ENCODE measurements at places on chromosomes 13 and 19.
A peak's percentile ranks its signal among the peaks of the same experiment; 100 is the strongest.

- no peak for DNase-seq
Observed at GRCh38 chr19:19279062-19279612, 6.0 kb upstream of the TM6SF2 start.

DNA sequence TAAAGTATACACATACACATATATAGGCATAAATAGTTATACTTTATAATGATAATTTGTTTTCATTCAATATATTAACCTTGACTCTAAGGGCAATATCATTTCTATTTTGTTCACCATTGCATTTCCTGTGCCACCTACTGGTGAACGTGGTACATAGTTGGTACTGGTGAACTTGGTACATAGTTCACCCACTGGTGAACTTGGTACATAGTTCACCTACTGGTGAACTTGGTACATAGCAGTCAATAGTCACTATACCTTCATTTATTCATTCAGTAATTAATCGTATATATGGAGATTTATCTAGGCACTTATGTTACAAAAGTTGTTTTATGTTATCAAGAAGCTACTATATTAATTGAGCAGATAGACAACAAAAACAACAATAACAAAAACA lies 172.6 kb upstream of the ATXN8OS start:
- no peak for DNase-seq

DNA sequence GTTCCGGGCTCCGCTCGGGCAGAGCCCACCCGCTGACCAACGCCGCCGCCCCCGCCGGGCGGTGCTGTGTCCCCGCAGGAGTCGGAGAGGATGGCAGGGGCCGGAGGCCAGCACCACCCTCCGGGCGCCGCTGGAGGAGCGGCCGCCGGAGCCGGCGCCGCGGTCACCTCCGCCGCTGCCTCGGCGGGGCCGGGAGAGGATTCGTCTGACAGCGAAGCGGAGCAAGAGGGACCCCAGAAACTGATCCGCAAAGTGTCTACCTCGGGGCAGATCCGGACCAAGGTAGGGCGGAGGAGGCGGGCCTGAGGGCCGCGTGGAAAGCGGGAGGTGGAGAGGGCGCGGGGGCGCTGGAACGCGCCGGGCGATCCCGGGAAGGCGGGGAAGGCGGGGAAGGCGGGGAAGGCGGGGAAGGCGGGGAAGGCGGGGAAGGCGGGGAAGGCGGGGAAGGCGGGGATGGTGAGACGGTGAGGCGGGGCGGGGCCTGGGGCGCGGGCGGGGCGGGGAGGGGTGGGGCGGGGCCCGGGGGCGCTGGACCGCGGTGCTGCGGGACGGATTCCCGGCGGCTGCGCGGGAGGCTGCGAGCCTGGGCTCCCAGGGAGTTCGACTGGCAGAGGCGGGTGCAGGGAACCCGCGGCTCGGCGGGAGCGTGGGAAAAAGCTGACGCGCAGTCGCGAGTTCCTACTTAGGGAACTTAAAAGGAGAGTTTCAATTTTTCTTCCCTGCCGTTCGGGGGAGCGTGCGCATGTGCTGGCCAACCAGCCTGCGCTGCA lies 421 bp downstream of the DGKH start:
- no peak for DNase-seq

DNA sequence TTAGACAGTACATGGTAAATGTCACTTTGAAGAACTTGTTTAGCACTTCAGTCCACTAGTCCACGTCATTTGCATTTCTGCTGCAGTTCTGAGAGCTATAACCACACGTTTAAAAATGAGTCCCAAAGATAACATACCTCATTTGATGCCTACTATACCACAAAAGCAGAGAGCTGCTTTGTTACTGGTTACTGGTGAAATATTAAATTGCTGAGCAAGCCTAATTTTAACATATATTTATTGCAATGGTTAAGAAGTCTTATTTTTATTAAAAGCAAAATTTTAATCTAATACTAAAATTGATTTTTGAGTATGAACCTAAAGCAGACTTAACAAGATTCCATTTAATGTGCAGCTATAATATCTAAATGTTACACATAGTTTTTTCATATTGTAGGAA lies 1949.7 kb upstream of the PRR20A start:
- DNase-seq = no peak

GRCh38 chr13:98004107-98004506 lies 50.6 kb downstream of the IPO5 start:
- no peak for DNase-seq

DNA sequence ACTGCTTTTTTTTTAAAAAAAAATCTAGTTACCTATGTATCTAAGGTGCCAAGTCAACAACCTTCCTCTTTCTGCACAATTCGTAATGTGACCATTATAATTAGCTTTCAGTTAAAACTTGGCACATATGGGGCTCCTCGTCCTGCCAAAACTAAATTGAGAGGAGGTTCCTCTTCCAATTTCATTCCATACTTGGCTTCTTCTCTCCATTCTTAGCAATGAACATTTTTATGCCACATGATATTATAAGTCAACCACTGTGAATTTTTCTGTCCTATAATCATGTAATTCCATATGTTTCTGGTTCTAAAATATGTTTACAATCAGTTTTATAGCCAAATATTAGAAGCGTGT lies 177.0 kb downstream of the DCLK1 start:
- DNase-seq = no peak

- DNase-seq = no peak
Observed at GRCh38 chr13:112067871-112068539, 1.1 kb downstream of the SOX1 start.

- DNase-seq = no peak
Observed at GRCh38 chr19:548886-549830, 5.3 kb downstream of the GZMM start.

DNA sequence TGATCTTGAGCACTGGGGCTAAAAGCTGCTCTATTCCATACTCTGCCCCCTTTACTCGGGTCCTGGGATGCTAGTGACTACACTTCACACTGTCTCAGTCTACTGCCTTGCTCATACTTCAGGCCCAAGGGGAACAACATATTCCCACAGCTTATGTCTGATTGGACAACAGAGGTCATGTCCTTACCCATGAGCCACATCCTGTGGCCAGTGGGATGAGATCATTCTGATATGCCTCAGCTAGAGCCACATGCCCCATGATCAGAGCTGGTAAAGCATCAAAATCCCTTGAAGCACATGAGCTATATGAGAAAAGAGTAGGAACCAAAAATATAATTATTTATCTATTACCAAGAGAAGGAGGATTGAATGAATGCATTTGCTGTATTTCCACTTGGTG lies 290.1 kb upstream of the TSHZ3 start:
- DNase-seq = no peak

- no peak for DNase-seq
Observed at GRCh38 chr13:74194846-74195245, 60.6 kb upstream of the KLF12 start.

DNA sequence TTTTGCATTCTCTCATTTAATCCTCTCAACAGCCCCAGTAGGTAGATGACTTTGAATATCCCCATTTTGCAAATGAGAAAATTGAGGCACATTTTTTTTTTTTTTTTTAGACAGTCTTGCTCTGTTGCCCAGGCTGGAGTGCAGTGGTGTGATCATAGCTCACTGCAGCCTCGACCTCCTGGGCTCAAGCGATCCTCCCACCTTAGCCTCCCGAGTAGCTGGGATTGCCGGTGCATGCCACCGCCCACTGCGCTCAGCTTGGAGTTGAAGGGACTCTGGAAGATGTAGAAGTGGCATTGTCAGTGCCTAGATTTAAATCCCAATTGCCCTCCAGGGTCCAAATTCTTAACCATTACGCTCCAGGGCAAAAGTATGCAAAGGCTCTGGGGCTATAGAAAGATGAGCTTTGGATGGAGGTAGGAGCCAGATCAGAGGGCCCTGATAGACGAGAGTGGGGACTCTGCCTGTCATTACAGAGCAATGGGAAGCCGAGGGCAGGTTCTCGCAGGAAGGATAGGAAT lies 813 bp upstream of the MCOLN1 start:
- no peak for DNase-seq

DNA sequence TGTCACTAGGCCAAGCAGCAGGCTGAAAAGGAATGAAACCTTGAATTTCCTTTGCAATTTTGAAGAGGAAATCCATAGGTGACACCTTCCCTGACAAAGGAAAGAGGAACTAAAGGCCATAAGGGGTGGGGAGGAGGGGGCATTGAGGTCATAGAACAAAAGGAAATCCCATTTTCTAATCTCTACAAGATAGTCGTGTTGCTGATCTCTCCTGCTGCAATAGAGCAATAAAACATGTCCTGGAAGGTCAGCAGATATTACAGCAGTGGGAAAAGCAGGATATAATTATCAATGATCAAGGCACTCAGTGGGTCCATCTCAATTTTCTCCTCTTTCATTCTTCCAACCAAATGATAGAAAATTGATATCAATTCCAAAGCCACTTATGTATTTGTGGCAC lies 20.3 kb upstream of the RAP2A start:
- DNase-seq = no peak

GRCh38 chr13:51639171-51639570 lies 54.9 kb downstream of the WDFY2 start:
- DNase-seq = no peak

GRCh38 chr13:93244141-93244917 lies 17.7 kb downstream of the GPC6 start:
- no peak for DNase-seq

DNA sequence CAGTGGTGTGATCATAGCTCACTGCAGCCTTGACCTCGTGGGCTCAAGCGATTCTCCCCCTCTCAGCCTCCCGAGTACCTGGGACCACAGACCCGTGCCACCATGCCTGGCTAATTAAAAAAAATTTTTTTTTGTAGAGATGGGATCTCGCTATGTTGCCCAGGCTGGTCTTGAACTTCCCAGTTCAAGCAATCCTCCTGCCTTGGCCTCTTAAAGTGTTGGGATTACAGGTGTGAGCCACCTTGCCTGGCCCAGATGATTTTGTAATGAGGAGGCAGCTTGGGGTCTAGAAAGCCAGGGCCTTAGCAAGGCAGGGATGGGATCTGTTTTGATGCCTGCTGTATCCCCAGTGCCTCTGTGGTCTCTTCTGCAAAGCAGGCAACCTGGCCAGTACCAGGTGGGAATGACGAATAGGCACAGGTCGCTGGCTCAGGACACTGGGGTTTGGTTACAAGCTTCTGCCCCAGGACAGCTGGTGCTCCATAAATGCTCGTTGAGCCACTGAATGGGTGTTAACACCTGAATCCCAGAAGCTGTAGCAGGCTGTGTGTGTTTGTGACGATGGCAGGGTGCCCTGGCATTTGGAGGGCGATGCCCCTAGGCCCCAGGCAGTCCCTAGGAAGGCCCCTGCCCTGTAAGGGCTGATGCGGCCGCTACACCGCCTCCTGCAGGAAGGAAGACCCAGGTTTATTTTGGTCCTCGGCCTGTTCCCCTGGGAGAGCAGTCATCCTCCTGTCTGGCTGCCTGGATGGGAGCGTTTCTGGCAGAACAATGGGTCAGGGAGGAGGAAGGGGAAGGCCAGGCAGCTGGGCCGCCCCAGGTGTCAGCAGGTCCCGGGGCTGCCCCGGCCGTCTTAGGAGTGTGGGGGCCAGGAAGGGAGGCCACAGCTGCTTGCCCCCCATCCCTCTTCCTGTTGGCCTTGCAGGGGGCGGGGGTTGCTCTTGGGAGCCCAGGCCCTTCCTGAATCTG lies 8.6 kb downstream of the TNFAIP8L1 start:
- no peak for DNase-seq

DNA sequence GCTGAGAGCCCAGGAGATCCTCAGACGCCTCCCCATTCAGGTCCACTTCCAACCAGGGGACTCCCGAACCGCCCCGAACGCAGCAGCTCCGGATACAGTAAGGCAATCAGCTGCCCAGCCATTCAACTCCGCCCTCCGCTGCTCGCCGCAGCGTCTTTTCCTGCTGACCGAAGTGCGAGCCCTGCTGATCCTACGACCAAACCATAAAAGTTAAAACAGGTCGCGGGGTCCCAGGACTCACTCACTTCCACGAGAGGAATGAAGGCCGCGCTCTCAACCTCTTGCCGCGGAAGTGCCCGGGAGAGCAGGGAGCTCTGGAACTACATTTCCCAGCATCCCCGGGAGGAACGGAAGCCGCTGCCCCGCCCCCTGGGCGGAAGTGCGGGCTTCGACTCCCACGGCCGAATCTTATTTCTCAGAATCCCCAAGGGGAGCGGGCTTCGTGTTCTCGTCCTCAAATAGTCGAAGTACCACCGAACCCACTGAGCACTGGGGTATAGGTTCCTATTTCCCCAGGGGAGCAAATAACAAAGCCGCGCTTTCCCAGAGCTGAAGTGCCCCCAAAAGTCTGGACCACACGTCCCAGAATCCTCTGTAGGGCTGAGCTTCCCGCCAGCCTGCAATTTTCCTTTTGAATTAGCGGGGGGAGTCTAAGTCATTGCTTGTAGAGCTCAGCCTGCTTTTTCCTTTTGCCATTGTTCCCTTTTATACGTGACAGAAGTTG lies at the start of gene ZNF45:
ZNF45 (minus strand) TSS at position 298 of the 724 bp plus-strand sequence. CDS start 13,097 bp downstream, outside the sequence.
- DNase-seq = peak; percentile 85

DNA sequence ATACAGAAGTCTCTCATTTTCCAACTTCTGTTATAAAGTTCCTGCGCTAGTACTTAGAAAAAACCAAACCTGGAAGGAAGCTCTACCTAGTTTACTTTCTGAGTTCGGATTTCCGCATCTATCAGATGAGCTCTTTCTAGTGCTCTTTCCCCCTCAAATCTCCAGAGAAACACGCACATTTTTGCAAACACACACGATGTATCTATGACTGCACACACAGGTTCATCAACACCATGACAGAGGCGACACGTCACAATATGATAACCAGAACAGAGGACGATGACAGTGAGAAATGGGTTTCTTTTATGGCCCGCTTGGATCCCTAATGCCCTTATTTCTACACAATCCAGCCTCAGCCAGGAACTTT lies 629 bp upstream of the LRRC63 start:
- DNase-seq = peak; percentile 34

- DNase-seq = no peak
Observed at GRCh38 chr19:1365319-1366269, 18.1 kb upstream of the NDUFS7 start.

GRCh38 chr13:45276913-45277312 lies 64.1 kb downstream of the TPT1 start:
- DNase-seq = no peak

- no peak for DNase-seq
Observed at GRCh38 chr19:1674293-1674679, 21.9 kb upstream of the TCF3 start.

- DNase-seq = no peak
Observed at GRCh38 chr13:68176475-68176874, 946.3 kb upstream of the PCDH9 start.

DNA sequence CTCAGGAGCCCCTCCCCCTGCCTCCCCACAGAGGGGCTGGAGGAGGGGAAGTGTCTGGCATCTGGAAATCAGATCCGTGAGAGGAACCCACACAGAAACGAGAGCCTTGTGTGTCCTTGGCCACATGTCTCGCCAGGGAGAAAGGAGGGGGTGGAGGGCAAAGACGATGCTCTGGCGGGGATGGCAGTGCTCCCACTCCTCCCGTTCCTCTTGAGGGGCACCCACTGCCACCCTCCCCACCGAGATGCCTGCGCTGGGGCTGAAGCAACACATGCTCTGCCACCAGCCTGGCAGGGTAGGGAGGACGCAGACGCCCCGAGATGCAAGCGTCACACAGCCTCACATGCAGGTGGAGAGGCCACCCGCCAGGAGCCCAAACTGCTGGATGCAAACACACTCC lies 2.8 kb downstream of the ADGRL1 start:
- DNase-seq = no peak

GRCh38 chr13:63327584-63327983 lies 1911.9 kb upstream of the PCDH20 start:
- DNase-seq = no peak

All from KG1 (cell line).